ENCODE measurements at places on chromosomes 16 and 17.
A peak's percentile ranks its signal among the peaks of the same experiment; 100 is the strongest.

DNA sequence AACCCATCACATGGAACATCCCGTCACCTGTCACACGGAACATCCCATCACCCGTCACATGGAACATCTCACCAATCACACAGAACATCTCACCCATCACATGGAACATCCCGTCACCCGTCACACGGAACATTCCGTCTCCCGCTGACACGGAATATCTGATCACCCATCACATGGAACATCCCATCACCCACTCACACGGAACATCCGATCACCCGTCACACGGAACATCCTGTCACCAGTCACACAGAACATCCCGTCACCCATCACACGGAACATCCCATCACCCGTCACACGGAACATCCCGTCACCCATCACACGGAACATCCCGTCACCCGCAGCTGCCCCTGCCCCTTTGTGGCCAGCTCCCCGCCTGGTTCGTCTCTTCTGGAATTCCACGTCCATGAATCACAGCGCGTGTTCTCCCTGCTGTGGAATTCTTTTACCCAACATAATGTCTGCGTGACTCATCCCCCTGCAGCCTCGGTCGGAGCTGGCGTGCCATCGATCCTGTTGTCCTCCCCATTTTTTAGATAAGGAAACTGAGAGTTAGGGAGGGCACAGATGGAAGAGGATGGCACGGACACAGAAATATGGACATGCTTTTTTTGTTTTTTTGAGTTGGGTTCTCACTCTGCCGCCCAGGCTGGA, 5.6 kb downstream of the CPNE7 start:
- DNase-seq, result no peak

- DNase-seq, result no peak
Observed at GRCh38 chr17:76077584-76078110, 1.3 kb upstream of the ZACN start.

DNA sequence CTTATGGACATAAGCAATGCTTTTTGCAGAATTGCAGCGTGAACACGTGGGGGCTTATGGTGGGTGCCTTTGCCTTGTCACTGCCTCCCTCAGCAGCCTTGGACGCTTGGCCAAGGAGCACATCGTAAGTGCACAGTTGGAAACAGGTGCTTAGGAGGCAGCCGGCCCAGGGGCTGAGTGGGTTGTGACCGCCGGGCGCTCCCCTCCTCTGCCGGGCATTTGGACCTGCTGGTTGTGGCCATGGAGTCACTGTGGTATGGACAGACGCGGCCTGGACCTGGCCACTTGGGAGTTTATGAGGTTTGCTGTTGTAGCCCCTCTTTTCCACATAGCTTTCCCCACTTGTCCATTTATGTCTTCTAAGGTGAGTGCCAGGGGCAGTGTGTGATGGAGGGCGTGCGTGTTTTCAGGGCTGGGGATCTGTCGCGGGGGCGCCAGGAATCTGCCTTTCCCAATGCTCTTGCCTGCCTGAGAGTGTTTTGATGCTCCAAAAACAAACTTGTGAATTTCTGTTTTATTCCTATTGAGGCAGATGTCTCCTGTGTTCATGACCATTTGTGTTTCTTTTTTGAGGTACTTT, 49.2 kb downstream of the PDPK1 start:
- no peak for DNase-seq

DNA sequence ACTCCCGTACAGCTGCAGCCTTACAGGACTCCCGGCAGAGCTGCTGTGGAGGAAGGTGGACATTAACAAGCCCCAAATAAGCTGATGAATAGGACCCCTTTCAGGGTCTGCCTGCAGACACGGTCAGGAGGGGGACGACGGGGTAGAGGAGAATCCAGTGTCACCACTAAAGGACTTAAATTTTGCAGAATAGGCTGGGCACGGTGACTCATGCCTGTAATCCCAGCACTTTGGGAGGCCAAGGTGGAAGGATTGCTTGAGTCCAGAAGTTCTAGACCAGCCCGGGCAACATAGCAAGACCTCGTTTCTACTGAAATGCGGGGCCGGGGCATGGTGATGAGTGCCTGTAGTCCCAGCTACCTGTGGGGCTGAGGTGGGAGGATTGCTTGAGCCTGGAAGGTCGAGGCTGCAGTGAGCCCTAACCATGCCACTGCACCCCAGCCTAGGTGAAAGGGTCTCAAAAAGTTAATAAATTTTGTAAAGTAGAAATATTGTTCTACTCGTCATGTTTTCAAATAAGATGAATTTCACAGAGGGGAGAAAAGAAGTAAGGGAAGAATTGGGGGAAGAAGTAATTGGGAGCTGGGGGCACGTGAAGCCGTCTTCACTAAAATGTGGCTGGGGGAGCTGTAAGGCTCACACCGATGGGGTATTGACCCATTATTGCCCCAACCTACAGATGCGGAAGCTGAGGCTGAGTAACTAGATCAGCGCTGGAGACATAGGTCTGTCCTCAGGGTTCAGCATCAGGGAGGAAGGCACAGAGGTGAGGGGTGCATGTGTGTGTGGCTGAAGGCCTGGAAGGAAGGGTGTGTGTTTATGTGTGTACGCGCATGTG, 4.7 kb downstream of the LITAFD start:
- no peak for DNase-seq

GRCh38 chr17:48545022-48545375, at the start of gene HOXB2:
Gene HOXB2, minus strand, starts transcription at chr17:48545109. Its CDS starts 198 bp downstream, at chr17:48544911.
- no peak for DNase-seq

DNA sequence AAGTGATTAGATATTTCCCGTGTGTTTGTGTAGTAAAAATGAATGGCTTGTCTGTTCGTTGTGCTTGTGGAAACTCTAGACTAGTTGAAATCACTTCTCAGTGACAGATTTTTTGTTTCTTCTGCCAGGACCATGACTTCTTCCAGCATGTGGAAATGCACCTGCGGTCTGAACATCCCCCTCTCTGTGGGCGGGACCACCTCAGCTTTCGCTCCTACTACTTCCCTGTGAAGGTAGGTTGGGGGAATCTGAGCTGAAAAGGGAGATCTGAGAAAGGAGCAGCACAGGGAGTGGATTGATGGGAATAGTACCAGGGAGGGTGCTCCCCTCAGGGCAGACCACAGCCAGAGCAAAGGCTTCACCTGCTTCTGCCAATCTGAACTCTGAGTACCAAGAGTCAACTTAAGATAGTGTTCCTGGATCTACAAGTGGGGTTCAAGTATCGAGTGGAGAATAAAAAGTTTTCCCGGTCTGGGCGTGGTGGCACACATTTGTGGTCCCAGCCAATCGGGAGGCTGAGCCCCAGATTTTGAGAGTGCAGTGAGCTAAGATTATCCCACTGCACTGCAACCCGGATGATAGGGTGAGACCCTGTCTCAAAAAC, 47.5 kb downstream of the SF3B3 start:
- no peak for DNase-seq

DNA sequence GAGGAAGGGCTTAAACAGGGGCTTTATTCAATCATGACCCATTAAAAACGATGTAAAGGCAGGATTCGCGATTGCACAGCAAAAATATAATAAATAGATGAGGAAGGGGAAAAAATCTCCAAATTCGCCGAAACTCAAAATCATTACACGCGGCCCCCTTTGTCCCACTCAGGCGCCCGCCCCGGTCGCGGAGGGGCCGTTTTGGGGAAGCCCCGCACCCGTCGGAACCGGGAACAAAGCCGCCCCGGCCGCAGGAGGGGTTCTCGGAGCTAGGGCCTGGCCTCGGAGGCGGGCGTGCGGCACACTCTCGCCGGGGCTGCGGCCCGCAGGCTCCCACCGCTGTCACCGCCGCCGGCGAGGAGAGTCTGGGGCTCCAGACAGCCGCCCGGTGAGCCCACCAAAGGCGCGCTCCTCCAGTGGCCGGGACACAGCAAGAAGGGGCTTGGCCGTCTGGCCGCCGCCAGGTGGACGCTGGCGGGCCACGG, 521 bp downstream of the C16orf87 start:
- DNase-seq, result no peak

DNA sequence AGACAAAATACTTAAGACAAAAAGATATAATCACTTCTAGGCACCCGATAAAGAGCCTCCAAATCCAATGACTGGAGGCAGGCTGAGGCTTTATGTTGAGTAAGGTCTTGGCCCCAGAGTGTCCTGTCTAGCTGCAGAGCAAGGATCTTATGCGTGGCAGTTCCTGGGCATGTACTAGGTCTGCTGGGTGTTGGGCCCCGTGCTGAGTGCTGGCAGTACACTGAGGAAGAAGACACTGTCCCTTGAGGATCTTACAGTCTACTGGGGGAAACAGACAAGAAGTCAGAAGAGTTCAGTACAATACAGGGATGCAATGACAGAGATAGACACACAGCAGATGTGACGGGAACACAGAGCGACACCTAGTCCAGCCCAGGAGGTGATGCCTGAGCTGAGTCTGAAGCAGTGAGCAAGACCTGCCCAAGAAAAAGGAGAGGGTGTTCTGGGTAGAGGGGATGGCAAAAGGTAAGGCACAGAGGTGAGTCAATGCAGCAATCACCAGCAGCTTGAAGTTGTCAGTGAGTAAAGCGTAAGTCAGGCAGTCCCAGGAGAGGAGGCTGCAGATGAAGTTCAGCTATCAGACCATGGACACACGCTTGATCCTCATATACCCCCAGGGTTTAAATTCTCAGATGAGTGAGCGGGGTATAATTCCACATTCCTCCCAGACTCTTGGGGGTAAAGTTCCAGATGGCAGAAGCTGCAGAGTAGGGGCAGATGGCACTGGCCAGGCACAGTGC, 18.1 kb downstream of the MAP3K14 start:
- no peak for DNase-seq

DNA sequence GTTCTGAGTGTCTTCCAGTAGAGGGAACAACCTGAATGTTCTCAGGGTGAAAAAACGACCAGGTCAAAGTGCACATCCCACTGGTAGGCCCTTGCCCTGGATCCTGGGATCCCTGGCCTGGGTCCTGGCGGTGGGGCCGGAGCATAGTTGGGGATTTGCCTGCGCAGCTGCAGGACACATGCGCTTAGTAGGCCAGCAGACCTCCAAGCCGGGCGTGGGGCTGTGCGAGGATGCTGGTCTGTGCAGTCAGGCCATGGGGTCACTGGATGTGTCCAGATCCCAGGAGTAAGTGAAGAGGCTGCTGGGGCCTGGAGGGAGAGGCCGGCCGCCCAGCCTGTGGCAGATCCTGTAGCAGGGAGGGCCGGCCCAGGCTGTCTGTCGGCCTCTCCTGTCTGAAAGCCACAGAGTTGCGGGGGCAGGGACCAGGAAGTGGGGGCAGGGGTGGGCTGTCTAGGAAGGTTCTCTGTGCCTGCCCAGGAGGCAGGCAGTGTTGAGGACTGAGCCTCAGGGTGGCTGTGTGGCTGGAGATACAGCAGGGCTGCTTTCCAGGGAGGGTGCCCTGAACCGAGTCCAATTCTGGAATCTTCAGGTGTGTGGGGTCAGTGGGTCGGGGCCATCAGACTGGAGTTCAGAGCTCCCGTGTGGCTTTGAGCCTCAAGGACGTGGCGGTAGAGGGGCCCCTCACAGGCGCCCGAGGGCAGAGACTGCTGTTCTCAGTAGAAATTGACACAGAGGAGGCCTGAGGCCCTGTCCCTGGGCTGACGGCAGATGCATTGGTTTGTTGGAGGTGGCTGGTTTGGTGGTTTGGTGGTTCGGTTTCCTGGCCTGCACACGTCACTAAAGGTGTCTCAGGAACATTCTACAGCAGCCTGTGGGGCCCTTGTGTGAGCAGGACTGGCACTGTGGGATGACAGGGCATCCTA, 17.2 kb upstream of the NUDT16L1 start:
- DNase-seq, result no peak

DNA sequence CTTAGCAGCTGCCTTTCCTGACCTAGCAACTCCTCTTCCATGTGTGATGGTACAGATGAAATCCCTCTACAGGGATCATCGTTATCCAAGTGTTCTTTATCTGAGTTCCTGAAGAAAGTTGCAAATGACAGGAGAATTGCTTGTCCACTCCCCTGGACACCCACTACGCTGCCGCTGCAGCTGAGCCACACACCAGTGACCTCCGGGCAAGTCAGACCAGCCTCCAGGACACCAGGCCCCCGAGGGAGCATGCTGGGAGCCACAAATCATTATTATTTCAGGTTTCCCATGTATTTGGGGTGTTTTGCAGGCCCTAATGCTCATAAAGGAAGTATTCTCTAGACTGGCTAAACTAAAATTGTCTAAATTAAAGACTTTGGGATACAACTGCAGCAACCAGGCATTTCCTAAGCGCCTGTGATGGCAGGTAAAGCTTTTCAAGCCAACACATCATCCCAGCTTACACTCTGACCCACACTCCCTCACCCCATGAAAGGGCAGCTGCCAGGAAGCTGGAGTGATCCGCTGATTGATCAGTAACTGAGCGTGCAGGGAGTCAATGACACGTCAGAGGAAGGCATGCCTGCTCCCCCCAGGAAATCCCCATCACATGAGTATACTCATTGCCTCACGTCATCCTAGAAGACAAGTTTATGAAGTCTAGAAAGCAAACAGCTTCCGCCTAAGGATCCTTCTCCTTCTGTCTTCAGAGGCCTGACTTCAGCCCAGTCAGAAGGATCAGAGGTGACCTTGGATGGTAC, 14.4 kb downstream of the FA2H start:
- DNase-seq, result no peak

GRCh38 chr17:12922120-12922519, 95.7 kb downstream of the ELAC2 start:
- DNase-seq, result no peak

DNA sequence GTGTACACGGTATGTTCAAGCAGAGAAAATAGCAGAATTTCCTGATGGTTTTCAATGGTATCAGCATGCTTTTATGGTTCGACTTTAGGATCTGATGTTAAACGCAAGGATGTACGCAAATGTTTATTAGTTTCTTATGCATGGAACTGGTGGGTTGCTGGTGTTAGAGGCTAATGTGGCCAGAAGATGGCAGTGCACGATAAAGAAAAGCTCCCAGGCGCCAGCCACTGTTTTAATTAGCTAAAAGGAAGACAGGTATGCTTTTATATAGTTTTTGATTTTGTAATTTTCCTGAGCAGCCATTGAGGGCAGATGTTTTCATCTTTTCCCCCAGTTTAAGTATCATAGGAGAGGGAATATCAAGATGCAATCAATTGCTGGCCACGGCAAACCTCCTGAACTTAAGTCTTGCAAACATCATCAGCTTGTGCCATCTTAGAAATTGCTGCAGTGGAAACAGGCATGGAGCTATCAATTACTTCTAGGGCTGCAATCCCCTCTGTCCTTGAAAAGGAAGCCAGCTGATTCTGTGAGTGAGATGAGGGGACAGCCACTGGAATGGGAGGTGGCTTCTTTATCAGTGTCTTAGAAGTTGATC, 648.5 kb upstream of the RBFOX1 start:
- peak; percentile 4 for DNase-seq

GRCh38 chr16:57669476-57670162, 1.5 kb downstream of the ADGRG3 start:
- DNase-seq, result no peak

- no peak for DNase-seq
Observed at GRCh38 chr17:3870871-3871306, 22.0 kb downstream of the CAMKK1 start.

- no peak for DNase-seq
Observed at GRCh38 chr17:69497161-69497560, 82.7 kb downstream of the MAP2K6 start.

- no peak for DNase-seq
Observed at GRCh38 chr17:17779015-17779611, 57.7 kb downstream of the SREBF1 start.

- DNase-seq, result no peak
Observed at GRCh38 chr16:49806446-49806845, 49.5 kb downstream of the ZNF423 start.
